NCI-H1694 treated with DMSO at 0.1 percent for 48 hours (cell line): ENCODE measurements at places on chromosomes 13 and 19.

DNA sequence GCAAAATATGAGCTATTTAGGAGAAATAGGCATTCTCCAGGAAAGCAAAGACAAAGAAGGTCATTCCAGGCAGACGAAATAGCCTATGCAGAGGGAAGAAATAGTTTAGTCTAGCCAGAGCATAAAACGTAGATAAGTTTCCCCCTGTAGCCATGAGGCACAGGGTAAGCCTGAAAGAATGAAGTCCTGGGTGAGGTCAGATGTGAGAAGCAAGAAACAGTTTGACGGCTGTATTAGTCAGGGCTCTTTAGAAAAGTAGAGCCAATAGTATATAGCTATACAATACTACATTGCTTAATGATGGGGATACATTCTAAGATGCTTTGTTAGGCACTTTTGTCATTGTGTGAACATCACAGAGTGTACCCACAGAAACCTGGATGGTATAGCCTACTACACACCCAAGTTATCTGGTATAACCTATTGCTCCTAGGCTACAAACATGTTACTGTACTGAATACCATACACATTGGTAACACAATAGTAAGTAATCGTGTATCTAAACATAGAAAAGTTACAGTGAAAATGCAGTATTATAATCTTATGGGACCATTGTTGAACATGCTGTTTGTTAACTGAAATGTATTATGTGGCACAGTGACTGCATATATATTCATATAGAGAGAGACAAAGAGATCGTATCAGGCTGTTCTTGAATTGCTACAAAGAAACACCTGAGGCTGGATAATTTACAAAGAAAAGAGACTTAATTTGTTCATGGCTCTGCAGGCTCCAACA is 59.3 kb upstream of the WDFY2 start:
- no peak for DNase-seq

DNA sequence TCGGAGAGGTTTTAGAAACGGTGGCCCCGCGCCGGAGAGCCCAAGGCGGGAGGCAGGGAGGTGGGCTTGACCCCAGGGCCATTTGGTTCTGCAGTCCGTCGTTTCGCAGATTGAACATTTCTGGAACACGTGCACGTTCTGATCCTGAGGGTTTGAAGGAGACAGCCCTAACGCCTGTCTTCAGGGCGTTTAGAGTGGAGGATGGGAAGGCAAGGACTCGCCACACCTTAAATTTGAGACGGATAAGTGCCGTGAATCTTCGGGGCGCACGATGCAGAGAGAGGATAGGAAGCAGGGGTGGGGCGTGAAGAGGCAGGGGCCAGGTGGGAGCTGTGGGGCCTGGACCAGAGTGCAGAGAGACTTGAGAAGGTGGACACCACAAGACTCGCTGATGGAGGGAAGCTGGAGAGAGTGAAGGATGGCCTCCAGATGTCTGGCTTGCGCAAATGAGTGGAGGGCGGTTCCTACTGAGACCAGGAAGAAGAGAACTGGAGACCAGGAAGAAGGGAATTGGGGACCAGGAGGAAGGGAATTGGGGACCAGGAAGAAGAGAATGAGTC is 804 bp upstream of the MIER2 start:
- DNase-seq: no peak

DNA sequence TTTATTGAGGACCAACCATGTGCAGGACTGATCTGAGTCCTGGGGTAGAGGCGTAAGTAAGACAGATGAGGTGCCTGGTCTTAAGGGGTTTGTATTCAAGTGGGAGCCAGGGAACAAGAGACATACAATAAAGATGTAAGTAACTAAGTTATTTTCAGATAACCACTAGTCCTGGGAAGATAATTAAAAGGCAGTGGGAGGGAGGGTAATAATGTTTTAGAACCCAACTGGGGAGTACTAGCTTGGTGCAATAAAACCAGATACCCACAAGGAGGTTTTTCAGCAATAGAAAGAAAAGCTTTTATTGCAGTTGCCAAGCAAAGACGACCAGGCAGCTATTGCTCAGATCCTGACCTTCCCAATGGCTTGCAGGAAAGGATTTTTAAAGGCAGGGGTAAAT is 893.7 kb downstream of the UQCRFS1 start:
- no peak for DNase-seq

GRCh38 chr13:39047560-39047959 is 9.3 kb downstream of the NHLRC3 start:
- no peak for DNase-seq

GRCh38 chr13:96782186-96782585 is 212.1 kb downstream of the OXGR1 start:
- no peak for DNase-seq

GRCh38 chr19:8041531-8041931 is 11.0 kb upstream of the CCL25 start:
- no peak for DNase-seq

GRCh38 chr19:14459703-14460102 is 15.5 kb downstream of the PTGER1 start:
- DNase-seq: no peak

DNA sequence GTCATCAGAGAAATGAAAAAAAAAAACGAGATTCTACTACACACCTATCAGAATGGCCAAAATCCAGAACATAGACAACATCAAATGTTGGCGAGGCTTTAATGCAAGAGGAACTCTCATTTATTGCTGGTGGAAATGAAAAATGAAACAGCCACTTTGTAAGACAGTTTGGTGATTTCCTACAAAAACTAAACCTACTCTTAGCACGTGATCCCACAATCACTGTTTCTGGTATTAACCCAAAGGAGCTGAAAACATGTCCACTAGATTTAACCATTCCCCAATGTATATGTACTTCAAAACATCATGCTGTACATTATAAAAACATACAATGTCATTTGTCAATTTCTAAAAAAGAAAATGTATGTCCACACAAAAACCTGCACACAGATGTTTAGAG is 13.0 kb downstream of the MYCBP2 start:
- no peak for DNase-seq

DNA sequence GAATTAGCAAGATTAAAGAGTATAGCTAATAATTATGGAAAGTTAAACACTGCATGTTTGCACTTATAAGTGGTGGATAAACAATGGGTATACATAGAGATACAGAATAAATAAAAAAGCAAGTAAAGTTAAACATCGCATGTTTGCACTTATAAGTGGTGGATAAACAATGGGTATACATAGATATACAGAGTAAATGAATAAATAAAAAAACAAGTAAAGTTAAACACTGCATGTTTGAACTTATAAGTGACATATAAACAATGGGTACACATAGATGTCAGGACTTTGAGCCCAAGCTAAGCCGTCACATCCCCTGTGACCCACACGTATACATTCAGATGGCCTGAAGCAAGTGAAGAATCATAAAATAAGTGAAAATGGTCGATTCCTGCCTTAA is 1533.3 kb upstream of the SPRY2 start:
- no peak for DNase-seq

- DNase-seq: no peak
Measured at GRCh38 chr19:2613507-2614295, 88.8 kb downstream of the GNG7 start.

- DNase-seq: peak; percentile 83
Measured at GRCh38 chr19:1260749-1261537, 8.2 kb upstream of the CIRBP start.

DNA sequence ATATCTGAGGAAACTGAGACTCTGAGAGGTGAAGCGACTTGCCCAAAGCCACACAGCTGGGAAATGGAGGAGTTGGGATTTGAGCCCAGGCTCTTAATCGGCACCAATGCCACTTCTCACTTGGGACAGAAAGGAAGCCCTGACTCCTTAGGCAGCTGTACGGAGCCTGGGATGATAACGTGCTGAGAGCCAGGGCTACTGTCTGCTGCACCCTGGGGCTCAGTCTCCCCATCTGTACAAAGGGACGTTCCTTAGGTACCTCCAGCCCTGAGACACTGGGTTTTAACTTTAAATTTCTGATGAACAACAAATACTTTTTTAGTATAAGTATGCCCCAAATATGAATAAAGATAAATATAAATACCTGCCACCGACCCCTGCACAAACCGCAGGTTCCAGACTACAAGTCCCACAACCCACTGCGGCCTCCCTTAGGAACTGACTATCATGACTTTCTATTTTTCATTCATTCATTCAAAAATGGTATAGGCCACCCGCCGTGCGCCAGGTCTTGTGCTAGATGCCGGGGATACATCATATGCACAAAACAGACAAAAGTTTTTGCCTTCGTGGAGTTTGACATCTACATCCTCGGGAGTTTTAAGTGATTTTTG is 776 bp upstream of the NCLN start:
- DNase-seq: peak; percentile 91
